ENCODE measurements at places on chromosomes 4 and X.

DNA sequence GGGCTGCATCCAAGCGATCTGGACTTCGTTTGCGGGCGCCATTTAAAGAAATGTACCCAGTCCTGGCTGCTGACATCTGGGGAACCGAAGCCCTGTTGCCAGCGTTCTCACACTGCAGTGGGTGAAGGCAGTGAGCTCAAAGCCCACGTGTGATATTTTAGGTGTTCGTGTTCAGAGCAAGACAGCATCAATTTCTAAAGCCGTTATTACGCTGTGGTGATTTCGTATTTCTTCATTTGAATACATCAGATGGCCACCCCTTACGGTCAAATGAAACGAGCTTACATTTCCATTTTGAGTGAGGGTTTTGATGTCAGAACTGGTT is 376 bp upstream of the C4orf36 start:
- no peak for DNase-seq

DNA sequence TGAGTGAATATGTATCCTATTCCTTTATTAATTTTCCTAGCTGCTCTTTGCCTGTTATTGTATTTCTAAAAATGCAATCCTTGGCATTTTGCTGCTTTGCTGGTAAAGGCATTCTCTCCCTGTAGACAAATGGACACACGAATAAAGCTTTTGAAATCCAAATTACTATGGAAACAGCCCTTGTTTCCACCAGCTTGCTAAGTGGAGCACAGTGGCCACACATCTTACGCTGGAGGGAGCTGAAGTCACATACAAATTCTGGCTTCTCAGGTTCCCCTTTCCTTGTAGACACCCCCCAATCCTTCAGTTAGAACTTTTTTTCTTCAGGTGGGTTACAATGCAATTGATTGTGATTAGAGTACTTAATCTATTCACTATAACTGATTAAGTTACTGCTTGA is 66.2 kb downstream of the AGA start:
- no peak for DNase-seq

- DNase-seq, result no peak
Measured at GRCh38 chr4:109206620-109207019, 95.8 kb downstream of the COL25A1 start.

DNA sequence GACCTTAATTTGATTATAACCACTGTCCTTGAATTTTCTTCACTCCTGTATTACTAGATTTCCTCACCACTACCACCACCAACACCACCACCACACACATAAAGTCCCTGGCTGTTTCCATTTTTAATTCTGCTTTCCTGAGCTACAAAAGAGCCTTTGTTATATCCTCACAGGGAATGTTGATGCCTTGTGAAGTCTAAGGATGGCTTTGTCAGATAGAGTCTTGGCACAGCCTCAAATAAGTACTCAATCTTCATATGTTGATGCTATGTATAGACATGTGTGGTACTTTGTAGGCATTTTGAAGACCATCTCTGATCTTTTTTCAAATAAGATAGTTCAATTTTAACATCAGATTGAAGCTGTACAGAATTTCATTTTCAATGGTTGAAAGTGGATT is 1016.7 kb upstream of the LCORL start:
- no peak for DNase-seq

GRCh38 chrX:78958419-78959116 is 13.4 kb downstream of the P2RY10 start:
- no peak for DNase-seq

- no peak for DNase-seq
Measured at GRCh38 chr4:181083757-181084361, 1159.3 kb upstream of the TENM3 start.

DNA sequence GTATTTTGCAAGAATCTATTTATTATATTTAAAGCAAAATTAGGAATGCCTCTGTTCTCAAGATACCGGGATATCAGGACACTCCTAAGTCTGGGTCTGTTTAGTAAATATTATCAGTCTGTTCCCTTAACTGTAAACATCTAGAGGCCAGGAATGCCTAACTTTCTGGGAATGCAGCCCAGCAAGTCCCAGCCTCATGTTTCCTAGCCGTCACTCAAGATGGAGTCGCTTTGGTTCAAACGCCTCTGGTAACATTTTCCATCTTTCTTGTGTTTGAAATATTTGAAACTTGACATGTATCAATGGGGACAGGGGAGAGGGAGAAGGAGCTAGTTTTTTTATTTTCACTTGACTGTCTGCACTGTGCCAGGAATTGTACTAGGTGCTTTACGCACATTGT is 85.4 kb downstream of the FBXL5 start:
- DNase-seq, result no peak

- DNase-seq, result no peak
Measured at GRCh38 chr4:66178906-66179305, 508.6 kb upstream of the EPHA5 start.

DNA sequence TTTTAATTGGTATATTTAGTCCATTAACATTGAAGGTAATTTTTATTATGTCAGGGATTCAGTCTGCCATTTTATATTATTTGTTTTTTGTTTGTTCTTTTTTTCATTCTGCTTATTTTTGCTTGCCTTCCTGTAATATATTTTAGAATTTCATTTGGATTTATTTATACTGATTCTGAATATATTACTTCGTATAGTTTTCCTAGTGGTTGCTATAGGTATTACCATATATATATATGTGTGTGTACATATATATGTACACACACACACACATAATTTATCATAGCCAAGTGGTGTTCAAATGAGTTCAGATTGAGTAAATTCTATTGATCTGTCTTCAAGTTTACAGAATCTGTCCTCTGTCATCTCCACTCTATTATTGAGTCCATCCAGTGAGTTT is 11.2 kb downstream of the CITED1 start:
- DNase-seq, result no peak

GRCh38 chr4:185238750-185239149 is 29.4 kb downstream of the SNX25 start:
- no peak for DNase-seq

- DNase-seq, result no peak
Measured at GRCh38 chr4:112201915-112202505, 29.6 kb upstream of the AP1AR start.

DNA sequence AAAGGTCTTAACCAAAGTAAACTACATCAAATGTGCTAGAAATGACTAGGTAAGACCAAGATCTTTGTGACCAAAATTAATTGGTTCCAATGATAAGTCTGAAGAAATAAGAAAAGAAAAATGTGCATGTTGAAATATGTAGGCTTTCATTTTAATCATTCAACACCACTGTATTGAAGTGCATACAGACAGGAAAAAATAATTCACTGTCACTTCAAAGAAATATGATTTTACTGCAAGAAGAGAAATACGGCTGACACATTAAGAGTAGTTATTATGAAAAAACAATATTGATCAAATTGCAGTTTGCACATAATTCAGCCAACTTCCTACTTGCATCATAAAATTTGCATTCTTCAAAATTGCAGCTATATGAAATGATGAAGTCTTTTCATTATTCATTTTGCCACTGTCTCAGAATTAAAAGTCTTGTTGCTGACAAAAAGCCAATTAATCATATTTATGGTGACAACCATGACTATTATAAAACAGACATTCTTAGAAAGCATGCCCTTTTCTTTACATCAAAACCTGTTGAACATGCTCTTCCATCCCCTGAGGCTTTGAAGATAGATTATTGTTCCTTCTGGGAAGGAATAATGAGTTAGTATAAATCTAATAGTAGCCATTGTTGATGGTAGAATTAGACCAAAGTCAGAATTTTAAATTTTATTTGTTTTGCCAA is 405.9 kb upstream of the MAD2L1 start:
- no peak for DNase-seq

DNA sequence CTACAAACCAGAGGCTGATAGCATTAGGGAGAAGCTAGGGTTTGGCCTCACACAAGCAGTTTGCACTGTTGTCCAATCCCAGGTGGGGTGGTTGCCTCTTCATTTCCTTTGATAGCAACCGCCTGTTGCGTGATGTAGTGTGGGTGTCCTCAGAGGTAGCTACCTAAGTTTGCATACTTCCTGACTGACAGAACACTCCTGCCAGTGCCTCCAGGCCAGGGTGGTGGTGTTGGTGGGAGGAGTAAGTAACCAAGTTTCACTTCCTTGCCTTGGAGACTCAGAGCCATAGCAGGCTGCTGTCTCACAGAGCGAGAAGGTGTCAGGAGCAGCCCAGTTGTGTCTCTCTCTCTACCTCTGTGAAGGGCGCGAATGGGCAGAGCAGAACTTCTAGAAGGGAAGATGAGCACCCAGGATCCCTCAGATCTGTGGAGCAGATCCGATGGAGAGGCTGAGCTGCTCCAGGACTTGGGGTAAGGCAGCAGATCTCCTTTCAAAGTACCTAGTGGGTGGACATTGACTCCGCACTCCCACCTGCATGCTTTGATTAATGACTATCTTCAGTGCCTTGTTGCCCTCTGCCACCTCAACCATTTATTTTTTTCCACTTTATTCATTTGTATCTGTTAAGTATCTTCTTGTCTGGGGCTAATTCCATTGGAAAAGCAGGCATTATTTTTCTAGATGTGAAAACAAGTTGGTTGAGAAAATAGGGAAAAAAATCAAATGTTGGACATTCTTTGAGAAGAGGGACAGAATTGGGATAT is at the start of gene DAPP1:
Gene DAPP1 (plus strand): TSS at position 283 of the 764 bp plus-strand sequence. CDS start 87 bp downstream, at position 370.
- peak; percentile 86 for DNase-seq

GRCh38 chrX:153968754-153969124 is 2.9 kb downstream of the HCFC1 start:
- DNase-seq, result no peak

DNA sequence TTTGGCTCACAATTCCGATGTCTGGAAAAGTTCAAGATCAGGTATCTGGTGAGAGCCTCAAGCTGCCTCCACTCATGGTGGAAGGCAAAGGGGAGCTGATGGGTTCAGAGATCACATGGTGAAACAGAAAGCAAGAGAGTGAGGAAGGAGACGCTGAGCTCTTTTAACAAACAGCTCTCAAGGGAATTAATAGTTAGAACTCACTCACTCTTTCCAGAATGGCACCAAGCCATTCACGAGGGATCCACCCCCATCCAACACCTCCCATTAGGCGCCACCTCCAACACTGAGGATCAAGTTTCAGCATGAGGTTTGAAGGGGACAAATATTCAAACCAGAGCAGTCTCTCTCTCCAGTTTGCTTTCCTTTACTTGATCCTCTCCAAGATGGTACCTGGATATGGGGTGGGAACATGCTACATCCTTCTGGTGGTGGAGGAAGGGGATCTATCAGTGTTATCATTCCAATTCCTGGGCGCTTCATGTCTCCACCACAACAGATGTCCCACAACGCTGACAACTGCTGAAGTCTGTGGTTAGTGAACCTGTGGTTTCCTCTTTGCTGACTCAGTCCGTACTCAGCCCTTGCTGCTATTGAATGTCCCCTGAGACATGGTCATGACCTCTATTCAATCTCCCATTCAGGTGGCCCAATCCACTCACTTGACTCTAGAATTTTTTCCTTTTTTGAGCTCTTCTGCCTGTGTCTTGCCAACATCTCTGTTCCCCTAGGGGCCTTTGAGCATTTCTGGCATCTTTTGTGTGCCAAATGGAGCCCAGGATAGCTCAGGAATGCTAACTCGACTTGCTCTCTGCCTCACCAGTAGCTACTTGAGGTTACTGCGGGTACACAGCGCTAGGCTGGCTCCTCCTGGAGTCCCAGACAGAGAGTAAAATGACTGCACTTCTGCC is 395.2 kb downstream of the MID1IP1 start:
- DNase-seq, result peak; percentile 28

DNA sequence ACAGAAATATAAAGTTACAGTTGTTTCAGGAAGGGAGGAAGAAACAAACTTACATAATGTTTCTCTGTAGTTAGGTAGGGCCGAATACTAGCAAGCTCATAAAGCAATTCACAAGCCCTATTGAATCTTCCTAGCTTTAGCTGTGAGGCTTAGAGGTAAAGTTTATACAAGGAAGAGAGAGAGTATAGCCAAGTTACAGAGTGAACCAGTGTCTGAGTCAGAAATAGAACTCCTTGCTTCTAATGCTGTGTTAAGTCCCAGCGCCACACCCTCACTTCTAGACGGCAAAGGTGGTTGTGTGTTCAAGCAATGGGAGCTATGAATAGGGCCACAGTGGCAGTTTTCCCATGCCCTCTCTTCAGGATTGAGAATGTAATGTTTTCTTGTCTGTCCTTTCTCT is 6.1 kb downstream of the LPAR4 start:
- DNase-seq, result no peak

DNA sequence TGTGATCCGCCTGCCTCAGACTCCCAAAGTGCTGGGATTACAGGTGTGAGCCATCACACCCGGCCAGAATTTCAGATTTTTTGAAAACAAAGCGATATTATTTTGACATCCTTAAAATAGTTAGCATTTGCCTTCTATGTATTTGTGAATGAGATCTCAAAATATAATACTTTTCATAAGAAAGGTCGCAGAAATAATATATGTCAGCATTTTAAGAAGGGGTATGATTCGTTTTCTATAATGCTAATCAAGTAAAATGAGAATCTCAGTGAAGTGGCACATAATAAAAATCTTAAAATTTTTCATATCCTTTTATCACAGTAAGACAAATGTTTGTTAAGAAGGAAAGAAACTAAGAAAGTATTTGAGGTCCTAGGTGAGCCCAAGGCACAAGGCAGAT is 52.2 kb downstream of the GRSF1 start:
- no peak for DNase-seq

- no peak for DNase-seq
Measured at GRCh38 chr4:128123036-128123435, 61.9 kb downstream of the LARP1B start.

DNA sequence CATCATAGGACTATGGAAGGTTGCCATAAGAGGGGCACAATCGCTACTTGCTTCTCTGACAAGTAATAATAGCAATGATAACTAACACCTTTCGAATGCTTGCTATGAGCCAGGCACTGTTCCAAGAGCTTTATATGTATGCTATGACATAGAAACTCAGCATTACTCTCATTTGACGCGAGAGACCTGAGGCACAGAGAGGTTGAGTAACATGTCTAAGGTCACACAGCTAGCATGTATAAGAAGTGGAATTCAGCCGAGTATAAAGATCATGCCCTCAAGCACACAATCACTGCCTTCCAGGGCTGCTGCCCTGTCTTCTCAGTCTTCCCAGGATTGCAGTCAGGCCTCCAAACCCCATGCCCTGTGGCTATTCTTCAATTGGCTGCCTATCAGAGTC is 19.5 kb downstream of the PJA1 start:
- DNase-seq, result no peak

- DNase-seq, result peak; percentile 26
Measured at GRCh38 chr4:85787133-85787532, 312.2 kb downstream of the ARHGAP24 start.

GRCh38 chr4:41644915-41645295 is 103.6 kb downstream of the PHOX2B start:
- DNase-seq, result no peak

DNA sequence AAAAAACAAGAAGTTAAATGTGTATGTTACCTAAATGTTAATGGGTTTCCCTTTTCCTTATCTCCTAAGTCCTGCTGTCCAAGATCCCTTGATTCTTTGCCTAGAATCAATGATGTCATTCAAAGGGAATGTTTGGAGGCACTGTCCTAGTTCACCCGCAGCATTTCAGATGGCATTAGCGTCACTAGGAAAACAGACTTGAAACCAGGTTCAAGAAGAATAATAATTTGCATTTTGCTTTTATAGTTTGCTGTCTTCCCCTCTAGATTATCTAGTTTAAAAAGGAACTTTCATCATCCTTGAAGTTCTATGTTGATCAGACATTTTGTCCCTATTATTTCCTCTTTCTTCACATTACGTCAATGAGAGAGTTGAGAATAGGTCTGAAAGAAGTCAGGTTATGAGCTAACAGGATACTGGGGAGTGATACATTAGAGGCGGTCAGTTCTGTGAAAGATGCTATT is 234.1 kb upstream of the PGRMC2 start:
- DNase-seq, result no peak

All from RWPE1 (cell line).